ENCODE measurements at places on chromosomes 4 and X. TPM values are rescaled to one million over a fixed set of nuclear protein-coding genes. Genes with fewer than 3 reads are reported as not detected.

DNA sequence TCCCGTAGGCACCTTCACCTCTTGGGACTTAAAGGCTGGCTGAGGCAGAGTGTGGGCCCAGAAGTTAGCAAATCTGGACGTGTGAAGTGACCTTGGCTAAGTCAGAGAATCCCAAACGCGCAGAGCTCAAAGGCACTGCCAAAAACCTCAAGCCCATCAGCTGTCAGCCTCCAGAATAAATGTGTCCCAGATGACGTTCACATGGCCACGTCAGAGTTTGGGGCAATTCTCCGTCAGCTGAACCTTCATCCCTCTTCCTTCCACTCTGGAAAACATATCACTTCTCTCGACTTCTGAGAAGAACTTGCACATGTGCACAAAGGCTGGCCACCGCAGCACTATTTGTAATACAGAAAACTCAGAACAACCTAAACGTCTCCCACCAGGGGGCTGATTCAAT lies 35.7 kb upstream of the APLN start:
- H3K27me3 ChIP-seq = no peaks in the 10 kb centered on the region
- no peak for DNase-seq
- H3K27ac ChIP-seq = no peak overlapping the region
- H3K4me1 ChIP-seq = no peaks in the 10 kb centered on the region
- no peaks in the 10 kb centered on the region for H3K36me3 ChIP-seq

GRCh38 chrX:45191820-45192409 lies 8.8 kb downstream of the DIPK2B start:
- H3K36me3 ChIP-seq = no peaks in the 10 kb centered on the region
- DNase-seq = peak; percentile 25
- no peaks in the 10 kb centered on the region for H3K27me3 ChIP-seq
- H3K4me1 ChIP-seq = peaks cover 35% of the 10 kb centered on the region

The SLC2A9 gene
- total RNA-seq = 0.43 TPM

DNA sequence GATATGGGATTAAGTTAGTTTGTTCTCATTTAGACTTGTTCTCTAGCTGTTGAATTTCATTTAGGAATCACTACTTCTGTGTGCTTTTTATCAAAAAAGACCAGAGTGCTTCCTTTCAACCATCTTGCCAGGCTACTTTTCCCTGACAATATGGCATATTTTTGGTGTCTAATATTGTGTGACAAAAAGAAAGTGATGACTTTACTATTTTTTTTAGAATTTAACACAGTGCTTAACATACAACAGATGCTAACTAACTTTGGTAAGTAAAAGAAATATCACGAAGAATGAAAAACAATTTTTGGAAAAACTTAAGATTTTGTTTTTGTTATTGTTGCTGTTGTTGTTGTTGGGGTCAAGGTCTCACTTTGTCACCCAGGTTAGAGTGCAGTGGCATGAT lies 462.2 kb upstream of the PABPC4L start:
- no peaks in the 10 kb centered on the region for H3K4me1 ChIP-seq
- no peaks in the 10 kb centered on the region for H3K27me3 ChIP-seq
- no peak for DNase-seq
- H3K4me3 ChIP-seq = no peak overlapping the region
- no peak overlapping the region for H3K27ac ChIP-seq
- no peaks in the 10 kb centered on the region for H3K36me3 ChIP-seq

GRCh38 chr4:138910914-138911336 lies 104.7 kb upstream of the NOCT start:
- no peak for DNase-seq
- no peaks in the 10 kb centered on the region for H3K36me3 ChIP-seq
- peaks cover 2% of the 10 kb centered on the region for H3K27me3 ChIP-seq
- H3K4me1 ChIP-seq = no peaks in the 10 kb centered on the region
- H3K4me3 ChIP-seq = no peak overlapping the region

Measured in activated naive CD4-positive, alpha-beta T cell treated with anti-CD3 and anti-CD28 coated beads for 36 hours (primary cell).